ENCODE measurements at places on chromosomes 13 and 19.

- no peak for DNase-seq
These were observed 49.0 kb upstream of the FRY start for GRCh38 chr13:31982540-31982939.

DNA sequence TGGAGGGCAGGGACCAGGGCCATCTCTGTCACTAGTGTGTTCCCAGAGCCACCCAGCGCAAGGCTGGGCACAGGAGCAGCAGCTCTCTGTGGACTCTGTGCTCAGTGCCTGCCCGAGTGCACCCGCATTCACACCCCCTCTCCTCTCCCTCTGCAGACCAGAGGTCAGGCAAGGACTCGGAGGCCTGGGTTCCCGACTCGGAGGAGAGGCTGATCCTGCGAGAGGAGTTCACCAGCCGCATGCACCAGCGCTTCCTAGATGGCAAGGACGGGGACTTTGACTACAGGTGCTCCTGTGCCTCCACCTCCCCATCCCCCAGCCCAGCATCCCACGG is 10.2 kb downstream of the CCDC97 start:
- DNase-seq, result no peak

DNA sequence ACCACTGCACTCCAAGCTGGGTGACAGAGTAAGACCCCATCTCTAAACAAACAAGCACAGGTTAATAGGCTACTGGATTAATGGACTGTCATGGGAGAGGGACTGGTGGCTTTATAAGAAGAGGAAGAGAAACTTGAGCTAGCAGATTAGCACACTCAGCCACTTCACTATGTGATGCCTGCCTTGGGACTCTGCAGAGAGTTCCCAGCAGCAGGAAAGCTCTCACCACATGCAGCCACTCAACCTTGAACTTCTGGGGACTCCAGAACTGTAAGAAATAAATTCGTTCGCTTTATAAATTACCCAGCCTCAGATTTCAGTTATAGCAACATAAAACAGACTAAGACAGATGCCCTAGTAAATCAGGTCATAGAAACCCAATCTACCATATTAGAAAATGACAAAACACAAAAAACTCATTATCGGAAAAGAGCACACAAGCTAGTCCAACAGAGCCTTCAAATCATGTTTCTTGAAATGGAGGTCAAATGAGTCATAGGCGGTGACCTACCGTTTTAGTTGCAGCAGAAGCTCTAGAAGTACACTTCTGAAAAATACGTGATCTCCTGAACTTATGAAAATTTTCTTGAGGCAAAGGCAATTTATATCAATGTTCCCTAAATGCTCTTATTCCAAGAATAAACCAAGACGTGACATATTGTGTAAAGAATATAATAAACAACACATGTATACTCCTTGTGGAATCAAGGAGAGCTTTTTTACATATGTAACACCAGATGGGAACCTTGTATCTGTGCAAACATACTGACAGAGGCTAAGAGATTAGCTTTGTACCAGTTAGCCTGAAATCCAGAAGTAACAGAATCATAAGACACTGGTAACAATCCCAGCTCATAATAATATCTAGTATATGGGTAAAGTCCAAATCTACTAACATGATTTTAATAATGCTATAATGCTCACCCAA is 340.9 kb upstream of the SGCG start:
- DNase-seq, result no peak

DNA sequence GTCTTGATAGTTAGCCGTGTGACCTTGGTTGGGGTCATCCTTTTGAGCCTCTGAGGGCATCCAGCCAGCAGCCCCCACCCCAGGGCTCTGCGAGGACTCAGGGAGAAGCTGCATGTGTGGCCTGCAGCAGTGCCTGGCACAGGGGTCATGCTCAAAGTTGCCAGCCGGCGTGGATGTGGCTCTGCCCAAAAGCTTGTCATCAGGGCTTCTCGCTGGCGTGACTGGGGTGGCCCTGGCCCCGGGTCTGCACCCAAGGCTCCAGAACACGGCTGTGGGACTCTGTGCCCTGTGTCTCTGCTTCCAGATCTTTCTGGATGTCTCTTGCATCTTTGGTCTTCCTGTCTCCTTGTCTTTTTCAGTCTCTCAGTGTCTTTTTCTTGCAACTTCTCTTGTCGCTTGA is 90.9 kb downstream of the RYR1 start:
- no peak for DNase-seq

DNA sequence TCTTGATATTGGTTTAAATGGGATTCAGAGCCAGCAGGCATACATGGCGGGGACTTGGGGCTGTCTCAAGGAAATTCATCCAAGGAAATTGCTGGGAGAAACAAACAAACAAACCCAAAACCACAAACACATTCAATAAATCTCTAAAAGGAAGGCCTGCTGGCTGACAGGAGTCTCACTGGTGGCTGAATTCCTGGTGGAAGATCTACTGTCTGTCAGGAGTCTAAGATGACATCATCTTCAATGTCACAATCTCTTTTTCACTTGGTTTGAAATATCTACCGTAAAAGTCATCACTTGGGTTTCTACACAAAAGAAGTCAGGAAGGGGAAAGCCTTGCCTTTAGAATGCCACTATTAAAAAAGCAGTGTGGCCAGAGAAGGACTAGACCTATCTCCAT is 87.9 kb downstream of the KLF5 start:
- no peak for DNase-seq
